ENCODE measurements at places on chromosomes 6 and 20.

GRCh38 chr6:40163924-40164323 is 229.7 kb upstream of the MOCS1 start:
- DNase-seq: no peak

GRCh38 chr6:137399881-137400443 is 94.2 kb downstream of the OLIG3 start:
- no peak for DNase-seq

DNA sequence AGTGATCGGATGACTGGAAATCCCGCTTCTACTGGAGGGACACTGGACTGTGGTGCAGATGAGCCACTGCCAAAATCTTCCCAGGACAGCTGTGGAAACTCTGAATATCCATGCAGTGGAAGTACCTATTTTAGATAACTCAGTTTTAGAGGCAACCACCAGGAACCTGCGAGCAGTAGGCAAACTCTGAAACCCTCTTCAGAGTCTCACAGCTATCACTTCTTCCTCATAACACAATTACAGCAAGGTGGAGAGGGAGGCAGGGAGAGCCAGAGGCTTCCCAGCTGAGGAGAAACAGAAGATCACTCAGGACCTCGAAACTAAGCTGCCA is 322.8 kb upstream of the NT5E start:
- no peak for DNase-seq

- DNase-seq: no peak
These were observed 345.9 kb downstream of the TAF4 start for GRCh38 chr20:61719691-61720347.

- no peak for DNase-seq
These were observed 14.7 kb downstream of the JAG1 start for GRCh38 chr20:10658876-10659632.

GRCh38 chr6:167730441-167730840 is 96.3 kb upstream of the AFDN start:
- no peak for DNase-seq

GRCh38 chr20:49245921-49246740 is 26.9 kb downstream of the DDX27 start:
- peak; percentile 22 for DNase-seq

- no peak for DNase-seq
These were observed 12.4 kb downstream of the SLC22A23 start for GRCh38 chr6:3444276-3445088.
